Placental epithelial cell (primary cell): ENCODE measurements at places on chromosomes 13 and 19. TPM values are rescaled to one million over a fixed set of nuclear protein-coding genes. Genes with fewer than 3 reads are reported as not detected.

Gene CABP5
- not detected in 2 replicates for total RNA-seq

Gene CTU1
- 6.3 and 7.9 TPM in 2 replicates for total RNA-seq

Gene LRRC25
- not detected in 2 replicates for total RNA-seq

Gene CATSPERD
- total RNA-seq = under 0.01 TPM in 1 of 2 replicates, not detected in the other

Gene PNKP
- 45.1 and 58.2 TPM in 2 replicates for total RNA-seq

Gene EXOC3L2
- total RNA-seq = 0.11 TPM in 1 of 2 replicates, not detected in the other

Gene IGFL1
- not detected in 2 replicates for total RNA-seq

Gene TTYH1
- total RNA-seq = under 0.01 TPM in 1 of 2 replicates, not detected in the other

Gene AP1M2
- 113 and 144 TPM in 2 replicates for total RNA-seq

Gene COL4A2
- total RNA-seq = 81.7 and 176 TPM in 2 replicates

Gene ATP4A
- not detected in 2 replicates for total RNA-seq

Gene CLEC17A
- total RNA-seq = not detected in 2 replicates

Gene BST2
- total RNA-seq = 0.39 TPM in 1 of 2 replicates, not detected in the other

Gene OR7C1
- 0.98 and 3.5 TPM in 2 replicates for total RNA-seq

Gene ZNF234
- total RNA-seq = 11.0 and 13.7 TPM in 2 replicates

Gene DCLK1
- 0.11 and 0.39 TPM in 2 replicates for total RNA-seq

Gene RASIP1
- total RNA-seq = 2.7 and 4.2 TPM in 2 replicates

Gene CEACAM3
- not detected in 2 replicates for total RNA-seq

Gene CBARP
- total RNA-seq = 1.6 and 3.5 TPM in 2 replicates

Gene CDC42EP5
- 42.7 and 84.4 TPM in 2 replicates for total RNA-seq

Gene ZNF177
- 0.87 and 1.2 TPM in 2 replicates for total RNA-seq

Gene VSTM2B
- not detected in 2 replicates for total RNA-seq

Gene ZNF729
- under 0.01 TPM in 1 of 2 replicates, not detected in the other for total RNA-seq

Gene ZNF700
- total RNA-seq = 7.6 and 8.2 TPM in 2 replicates

Gene ZGLP1
- 0.39 and 0.87 TPM in 2 replicates for total RNA-seq

Gene NKPD1
- total RNA-seq = 2.9 and 5.9 TPM in 2 replicates

Gene PLVAP
- total RNA-seq = not detected in 2 replicates

Gene SLC15A1
- total RNA-seq = not detected in 2 replicates

Gene TMEM221
- not detected in 2 replicates for total RNA-seq

Gene IZUMO2
- 0.39 TPM in 1 of 2 replicates, not detected in the other for total RNA-seq

Gene DOCK9
- 57.0 and 58.5 TPM in 2 replicates for total RNA-seq

Gene FAM124A
- total RNA-seq = under 0.01 TPM in 1 of 2 replicates, not detected in the other
